ENCODE measurements at places on chromosomes 16 and 17. TPM values are rescaled to one million over a fixed set of nuclear protein-coding genes. Genes with fewer than 3 reads are reported as not detected.

HLF gene
- 2.6 TPM for total RNA-seq

CACNB1 gene
- 1.8 TPM for total RNA-seq

CBX2 gene
- 72.0 TPM for total RNA-seq

NUDT7 gene
- 6.2 TPM for total RNA-seq

PKMYT1 gene
- 25.1 TPM for total RNA-seq

CMTM2 gene
- total RNA-seq, result not detected

VTN gene
- 54.1 TPM for total RNA-seq

GCGR gene
- total RNA-seq, result 1.7 TPM

C16orf89 gene
- total RNA-seq, result 2.1 TPM

RAD51D gene
- total RNA-seq, result 8.3 TPM

ABCA9 gene
- 0.19 TPM for total RNA-seq

KRT36 gene
- 0.17 TPM for total RNA-seq

SMTNL2 gene
- total RNA-seq, result 25.5 TPM

DNA sequence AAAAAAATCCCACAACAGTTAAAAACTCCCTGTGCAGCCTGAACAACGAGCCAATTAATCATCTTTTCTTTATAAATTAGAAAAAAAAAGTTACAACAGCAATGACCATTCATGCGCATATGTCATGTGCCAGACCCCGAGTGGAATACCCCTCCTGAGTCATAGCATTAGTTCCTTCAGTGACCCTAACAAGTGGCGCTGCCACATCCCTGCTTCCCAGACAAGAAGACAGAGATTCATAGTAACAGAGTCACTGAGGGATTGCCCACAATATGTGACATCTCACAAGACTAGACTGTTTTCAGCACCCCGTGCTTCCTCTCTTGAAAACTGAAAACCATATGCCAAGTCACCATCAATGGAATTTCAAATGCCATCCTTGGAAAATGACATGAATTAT, 7.9 kb downstream of the UMOD start:
- H3K36me3 ChIP-seq, result no peaks in the 10 kb centered on the region
- no peaks in the 10 kb centered on the region for H3K4me1 ChIP-seq
- no peak overlapping the region for H3K27ac ChIP-seq
- no peak overlapping the region for H3K4me3 ChIP-seq
- no peaks in the 10 kb centered on the region for H3K27me3 ChIP-seq

DNA sequence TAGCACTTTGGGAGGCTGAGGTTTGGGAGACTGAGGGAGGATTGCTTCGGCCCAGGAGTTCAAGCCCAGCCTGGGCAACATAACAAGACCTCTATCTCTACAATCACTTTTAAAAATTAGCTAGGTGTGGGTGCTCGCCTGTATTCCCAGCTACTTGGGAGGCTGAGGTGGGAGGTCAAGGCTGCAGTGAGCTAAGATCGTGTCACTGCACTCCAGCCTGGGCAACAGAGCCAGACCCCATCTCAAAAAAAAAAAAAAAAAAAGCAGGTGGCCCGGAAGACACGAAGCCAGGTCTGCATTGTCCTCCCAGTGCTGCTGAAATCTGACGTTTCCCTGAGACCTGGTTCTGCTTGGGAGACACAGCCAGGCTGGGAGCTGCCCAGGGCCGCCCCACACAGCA, 18.8 kb upstream of the TIMP2 start:
- no peaks in the 10 kb centered on the region for H3K36me3 ChIP-seq
- no peaks in the 10 kb centered on the region for H3K27me3 ChIP-seq
- no peak for DNase-seq
- H3K27ac ChIP-seq, result no peak overlapping the region
- peaks cover 22% of the 10 kb centered on the region for H3K4me1 ChIP-seq
- H3K4me3 ChIP-seq, result no peak overlapping the region

- H3K27me3 ChIP-seq, result peaks cover 82% of the 10 kb centered on the region
- H3K4me3 ChIP-seq, result peak overlapping the region; percentile 53
- DNase-seq, result no peak
- no peak overlapping the region for H3K27ac ChIP-seq
- H3K4me1 ChIP-seq, result peaks cover 38% of the 10 kb centered on the region
These were observed 9.4 kb upstream of the SOX9 start for GRCh38 chr17:72111336-72111923.

GRCh38 chr16:4324492-4325252, 8.8 kb downstream of the GLIS2 start:
- no peak for DNase-seq
- H3K27me3 ChIP-seq, result no peaks in the 10 kb centered on the region
- H3K4me1 ChIP-seq, result peaks cover 17% of the 10 kb centered on the region
- H3K36me3 ChIP-seq, result no peaks in the 10 kb centered on the region

GRCh38 chr17:72598695-72599094, 477.9 kb downstream of the SOX9 start:
- H3K4me3 ChIP-seq, result no peak overlapping the region
- no peaks in the 10 kb centered on the region for H3K36me3 ChIP-seq
- peaks cover 23% of the 10 kb centered on the region for H3K4me1 ChIP-seq
- no peak overlapping the region for H3K27ac ChIP-seq
- DNase-seq, result no peak

GRCh38 chr17:78806451-78806850, 24.4 kb upstream of the CYTH1 start:
- no peak overlapping the region for H3K4me3 ChIP-seq
- H3K27ac ChIP-seq, result no peak overlapping the region
- no peaks in the 10 kb centered on the region for H3K4me1 ChIP-seq
- DNase-seq, result no peak
- no peaks in the 10 kb centered on the region for H3K27me3 ChIP-seq
- peaks cover 31% of the 10 kb centered on the region for H3K36me3 ChIP-seq

- H3K4me1 ChIP-seq, result peaks cover 12% of the 10 kb centered on the region
- no peak overlapping the region for H3K4me3 ChIP-seq
- H3K27ac ChIP-seq, result no peak overlapping the region
These were observed 20.3 kb downstream of the RAB11FIP4 start for GRCh38 chr17:31411707-31412285.

- H3K36me3 ChIP-seq, result no peaks in the 10 kb centered on the region
- H3K27me3 ChIP-seq, result peaks cover 9% of the 10 kb centered on the region
- peaks cover 10% of the 10 kb centered on the region for H3K4me1 ChIP-seq
- peak overlapping the region; percentile 23 for H3K27ac ChIP-seq
These were observed 15.0 kb upstream of the MYLK3 start for GRCh38 chr16:46763147-46763546.

- peaks cover 11% of the 10 kb centered on the region for H3K36me3 ChIP-seq
- DNase-seq, result no peak
- H3K27me3 ChIP-seq, result no peaks in the 10 kb centered on the region
- H3K4me3 ChIP-seq, result no peak overlapping the region
These were observed 25.2 kb downstream of the C16orf95 start for GRCh38 chr16:87291944-87292343.

- no peaks in the 10 kb centered on the region for H3K27me3 ChIP-seq
- H3K4me1 ChIP-seq, result no peaks in the 10 kb centered on the region
- H3K36me3 ChIP-seq, result peaks cover 40% of the 10 kb centered on the region
- DNase-seq, result no peak
- no peak overlapping the region for H3K27ac ChIP-seq
These were observed 87.6 kb downstream of the VPS53 start for GRCh38 chr17:627051-627450.

- no peaks in the 10 kb centered on the region for H3K27me3 ChIP-seq
- H3K36me3 ChIP-seq, result no peaks in the 10 kb centered on the region
- H3K27ac ChIP-seq, result no peak overlapping the region
- DNase-seq, result no peak
- peaks cover 11% of the 10 kb centered on the region for H3K4me1 ChIP-seq
These were observed 14.2 kb downstream of the LYRM9 start for GRCh38 chr17:27878776-27879562.

GRCh38 chr16:57380671-57381462, 8.6 kb downstream of the CX3CL1 start:
- no peaks in the 10 kb centered on the region for H3K27me3 ChIP-seq
- no peak overlapping the region for H3K4me3 ChIP-seq
- no peak for DNase-seq
- no peak overlapping the region for H3K27ac ChIP-seq
- no peaks in the 10 kb centered on the region for H3K36me3 ChIP-seq
- H3K4me1 ChIP-seq, result peaks cover 10% of the 10 kb centered on the region

DNA sequence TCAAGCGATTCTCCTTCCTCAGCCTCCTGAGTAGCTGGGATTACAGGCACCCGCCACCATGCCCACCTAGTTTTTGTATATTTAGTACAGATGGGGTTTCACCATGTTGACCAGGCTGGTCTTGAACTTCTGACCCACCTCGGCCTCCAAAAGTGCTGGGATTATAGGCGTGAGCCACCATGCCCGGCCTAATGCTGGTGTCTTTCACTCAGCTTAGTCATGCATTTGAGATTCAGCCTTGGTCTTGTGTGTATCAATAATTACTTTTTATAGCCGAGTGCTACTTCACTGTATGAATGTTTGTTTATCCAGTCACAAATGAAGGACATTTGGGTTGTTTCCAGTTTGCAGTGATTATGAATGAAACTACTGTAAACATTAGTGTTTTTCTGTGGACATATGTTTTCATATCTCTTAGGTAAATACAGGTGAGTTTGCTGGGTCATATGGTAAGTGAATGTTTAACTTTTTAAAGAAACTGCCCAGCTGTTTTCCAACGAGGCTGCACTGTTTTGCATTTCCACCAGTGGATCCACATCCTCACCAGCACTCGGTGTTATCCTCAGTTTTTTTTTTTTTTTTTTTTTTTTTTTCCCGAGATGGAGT, 11.0 kb upstream of the PLCG2 start:
- peaks cover 7% of the 10 kb centered on the region for H3K27me3 ChIP-seq
- no peaks in the 10 kb centered on the region for H3K36me3 ChIP-seq
- no peak overlapping the region for H3K4me3 ChIP-seq

DNA sequence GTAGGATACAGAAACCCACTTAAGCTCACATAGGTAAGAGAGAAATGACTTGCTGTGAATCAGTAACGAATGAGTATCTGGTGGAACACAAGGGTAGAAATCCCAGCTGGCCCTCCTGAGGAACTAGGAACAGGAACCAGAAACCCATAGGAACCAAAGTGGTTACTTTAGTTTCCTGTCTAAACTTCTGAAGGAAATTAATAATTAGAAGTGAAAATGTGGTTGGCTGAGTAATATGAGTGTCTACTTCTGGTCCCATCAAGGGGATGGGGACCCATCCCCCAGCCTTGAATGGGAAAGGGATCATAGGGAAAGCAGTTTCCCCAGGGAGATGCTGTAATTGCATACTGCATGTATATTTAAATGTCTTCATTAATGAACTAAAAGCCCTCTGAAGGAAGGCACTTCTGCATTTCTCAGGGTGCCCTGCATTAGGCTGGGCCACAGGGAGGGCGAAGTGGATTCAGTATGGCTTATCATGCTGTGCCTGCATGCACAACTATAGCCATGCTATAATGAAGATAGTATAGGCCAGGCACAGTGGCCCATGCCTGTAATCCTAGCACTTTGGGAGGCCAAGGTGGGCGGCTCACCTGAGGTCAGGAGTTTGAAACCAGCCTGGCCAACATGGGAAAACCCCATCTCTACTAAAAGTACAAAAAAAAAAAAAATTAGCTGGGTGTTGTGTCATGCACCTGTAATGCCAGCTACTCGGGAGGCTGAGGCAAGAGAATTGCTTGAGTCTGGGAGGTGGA, 45.6 kb downstream of the CYB5B start:
- no peak for DNase-seq
- H3K27me3 ChIP-seq, result no peaks in the 10 kb centered on the region
- H3K4me3 ChIP-seq, result no peak overlapping the region
- peaks cover 8% of the 10 kb centered on the region for H3K36me3 ChIP-seq

DNA sequence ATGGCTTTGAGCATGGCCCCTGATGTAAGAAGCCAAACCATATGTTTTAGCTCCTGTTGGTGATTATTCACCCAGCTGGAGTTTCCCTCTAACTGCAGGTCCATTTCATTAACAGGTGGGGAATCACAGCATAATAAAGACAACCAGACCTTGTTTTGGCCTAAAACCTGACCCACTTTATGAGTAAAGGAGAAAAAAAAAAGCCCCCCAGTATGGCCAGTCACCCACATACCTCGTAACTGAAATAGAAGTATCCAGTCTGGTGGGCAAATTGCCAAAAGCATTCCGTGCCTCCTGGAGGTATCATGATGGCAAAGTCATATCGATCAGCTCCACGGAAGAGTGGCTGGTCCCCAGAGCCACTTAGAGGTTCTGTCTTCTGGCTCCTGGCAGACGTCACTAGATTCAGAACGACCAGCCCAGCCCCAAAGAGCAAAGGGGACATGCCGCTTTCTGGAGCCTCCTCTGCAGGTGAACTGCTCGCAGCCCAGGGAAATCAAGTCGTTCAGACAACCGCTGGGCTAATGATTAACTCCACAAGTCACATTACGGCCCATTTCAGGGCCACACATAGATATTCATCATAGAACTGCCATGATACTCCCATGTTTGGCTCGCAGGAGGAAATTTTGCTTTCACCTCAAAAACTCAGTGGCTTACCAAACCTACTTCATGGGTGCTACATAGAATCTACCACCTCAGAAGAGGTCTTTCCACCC, at the start of gene TMED6:
TSS of gene TMED6 (minus strand) at position 478 of the 719 bp plus-strand sequence. CDS start at position 445, 33 bp downstream.
- peaks cover 13% of the 10 kb centered on the region for H3K4me1 ChIP-seq
- peak within 1 kb of the TSS; percentile 57 for H3K27ac ChIP-seq
- peaks cover 16% of the 10 kb centered on the region for H3K36me3 ChIP-seq
- no peak for DNase-seq

DNA sequence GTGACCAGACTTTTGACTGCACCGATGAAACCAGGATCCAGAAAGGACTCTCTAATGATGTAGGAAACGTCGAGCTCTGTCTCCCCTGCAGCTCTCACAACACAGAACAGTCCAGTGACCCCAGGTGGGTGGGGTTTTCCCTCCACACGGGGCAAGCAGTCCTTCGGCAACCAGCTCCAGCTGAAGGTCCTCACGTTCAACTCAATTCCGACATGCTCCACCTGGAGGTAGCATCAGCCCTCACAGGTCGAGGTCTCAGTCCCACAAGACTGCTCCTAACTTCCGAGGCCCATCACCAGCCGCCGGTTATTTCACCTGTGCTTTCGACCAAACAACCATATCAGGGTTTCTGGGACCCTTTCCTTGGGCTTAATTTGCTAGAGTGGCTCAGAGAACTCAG, 28.2 kb downstream of the ITGAE start:
- H3K36me3 ChIP-seq, result no peaks in the 10 kb centered on the region
- no peak overlapping the region for H3K27ac ChIP-seq
- H3K4me1 ChIP-seq, result peaks cover 11% of the 10 kb centered on the region
- no peak for DNase-seq
- no peak overlapping the region for H3K4me3 ChIP-seq
- H3K27me3 ChIP-seq, result peaks cover 4% of the 10 kb centered on the region

DNA sequence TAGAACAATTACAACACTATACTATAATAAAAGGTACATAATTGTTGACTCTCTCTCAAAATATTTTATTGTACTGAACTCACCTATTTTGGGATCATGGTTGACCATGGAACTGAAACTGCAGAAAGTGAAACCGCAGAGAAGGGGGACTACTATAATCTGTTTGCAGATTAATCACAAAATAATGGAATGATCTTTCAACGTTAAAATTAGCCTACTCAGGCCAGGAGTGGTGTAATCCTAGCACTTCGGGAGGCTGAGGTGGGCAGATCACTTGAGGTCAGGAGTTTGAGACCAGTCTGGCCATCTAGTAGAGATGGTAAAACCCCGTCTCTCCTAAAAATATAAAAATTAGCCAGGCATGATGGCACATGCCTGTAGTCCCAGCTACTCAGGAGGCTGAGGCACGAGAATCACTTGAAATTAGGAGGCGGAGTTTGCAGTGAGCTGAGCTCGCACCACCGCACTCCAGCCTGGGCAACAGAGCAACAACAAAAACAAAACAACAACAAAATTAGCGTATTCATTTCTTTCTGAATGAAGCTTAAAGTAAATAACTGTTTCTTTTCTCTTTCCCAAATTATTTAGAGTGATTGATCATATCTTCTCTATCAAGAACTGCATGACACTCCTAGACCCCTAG, 45.6 kb downstream of the IKZF3 start:
- DNase-seq, result no peak
- no peaks in the 10 kb centered on the region for H3K36me3 ChIP-seq
- no peak overlapping the region for H3K27ac ChIP-seq
- H3K4me3 ChIP-seq, result no peak overlapping the region
- H3K4me1 ChIP-seq, result no peaks in the 10 kb centered on the region
- H3K27me3 ChIP-seq, result no peaks in the 10 kb centered on the region
